ENCODE measurements at places on chromosomes 12 and 14.

DNA sequence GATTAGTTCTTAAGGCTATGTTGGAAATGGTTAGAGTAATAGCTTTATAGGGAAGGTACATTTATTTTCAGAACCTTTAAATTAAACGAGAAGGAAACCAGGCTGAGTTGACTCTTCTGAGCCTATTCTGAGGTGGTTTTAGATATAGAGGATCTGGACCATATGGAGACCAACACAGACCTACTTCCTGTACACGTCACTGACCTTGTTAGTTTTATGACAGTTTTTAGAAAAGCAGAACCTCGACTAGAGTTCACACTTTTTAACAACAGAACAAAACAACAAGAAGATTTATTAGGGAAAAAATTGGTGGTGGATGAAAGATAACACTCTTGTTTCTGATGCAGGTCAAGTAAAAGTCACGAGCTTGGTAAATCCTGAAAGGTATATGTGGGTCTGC lies 107.1 kb downstream of the NPAS3 start:
- DNase-seq: no peak

- DNase-seq: peak; percentile 56
Observed at GRCh38 chr12:53219292-53219955, 12.4 kb upstream of the ITGB7 start.

DNA sequence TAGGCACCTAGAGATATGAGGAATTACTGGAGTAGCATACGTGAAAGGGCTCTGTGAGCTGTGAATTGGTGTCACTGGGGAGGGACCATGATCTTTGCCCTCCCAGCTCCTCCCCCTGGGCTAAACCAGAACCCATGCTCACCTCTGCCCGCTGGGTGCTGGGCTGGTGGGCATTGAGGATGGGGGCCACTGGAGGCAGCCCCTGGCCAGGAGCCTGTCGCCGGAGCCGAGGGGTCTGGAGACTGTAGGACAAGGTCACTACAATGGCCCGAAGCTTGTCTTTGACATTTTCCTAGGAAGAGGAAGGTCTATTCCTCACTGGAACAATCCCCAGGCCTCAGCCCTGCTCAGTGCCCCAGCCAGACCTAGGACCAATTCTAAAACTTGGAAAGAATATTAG lies 11.6 kb downstream of the ITGA7 start:
- DNase-seq: no peak

GRCh38 chr12:12976366-12976765 lies 23.7 kb downstream of the HEBP1 start:
- DNase-seq: no peak

- no peak for DNase-seq
Observed at GRCh38 chr12:3142386-3142785, 65.2 kb downstream of the TSPAN9 start.

- DNase-seq: no peak
Observed at GRCh38 chr12:93237235-93237915, 140.3 kb upstream of the NUDT4 start.

DNA sequence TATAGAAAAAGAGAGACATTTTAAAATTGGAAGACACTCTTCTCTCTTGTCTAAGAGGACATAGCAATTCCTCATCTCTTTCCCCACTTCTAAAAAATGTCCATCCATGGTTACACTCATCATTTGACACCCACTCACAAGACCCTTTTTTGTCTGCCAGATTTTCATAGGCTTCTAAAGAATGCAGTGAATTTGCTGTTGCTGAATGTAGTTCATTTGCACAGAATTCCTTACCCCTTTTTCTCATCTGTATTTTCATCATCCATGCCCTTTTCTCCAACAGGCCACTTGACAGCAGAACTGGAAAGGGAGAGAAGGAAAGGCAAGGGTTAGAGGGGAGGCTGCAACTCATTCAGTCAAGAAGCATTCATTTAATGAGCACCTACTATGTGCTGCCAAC lies 128.0 kb downstream of the NUAK1 start:
- DNase-seq: no peak

DNA sequence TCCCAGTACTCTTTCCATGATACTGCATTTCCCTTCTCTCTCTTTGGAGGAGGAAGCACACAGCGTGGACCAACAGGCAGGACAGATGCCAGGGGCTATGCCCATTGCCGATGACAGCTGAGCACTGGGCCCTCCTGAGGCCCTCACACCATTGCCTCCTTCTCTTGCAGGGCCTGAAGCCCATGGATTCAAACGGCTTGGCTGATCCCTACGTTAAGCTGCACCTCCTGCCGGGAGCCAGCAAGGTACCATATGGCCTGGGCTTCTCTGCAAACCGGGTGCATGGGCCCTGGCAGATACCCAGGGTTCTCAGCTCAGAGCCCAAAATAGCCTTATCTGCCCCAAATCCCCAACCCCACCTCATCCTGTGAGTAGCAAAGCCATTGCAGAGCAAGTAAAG lies 25.2 kb upstream of the OAS1 start:
- no peak for DNase-seq

- no peak for DNase-seq
Observed at GRCh38 chr14:70257526-70257925, 68.8 kb upstream of the SLC8A3 start.

GRCh38 chr12:49231878-49232655 lies 32.8 kb upstream of the TUBA1C start:
- no peak for DNase-seq

DNA sequence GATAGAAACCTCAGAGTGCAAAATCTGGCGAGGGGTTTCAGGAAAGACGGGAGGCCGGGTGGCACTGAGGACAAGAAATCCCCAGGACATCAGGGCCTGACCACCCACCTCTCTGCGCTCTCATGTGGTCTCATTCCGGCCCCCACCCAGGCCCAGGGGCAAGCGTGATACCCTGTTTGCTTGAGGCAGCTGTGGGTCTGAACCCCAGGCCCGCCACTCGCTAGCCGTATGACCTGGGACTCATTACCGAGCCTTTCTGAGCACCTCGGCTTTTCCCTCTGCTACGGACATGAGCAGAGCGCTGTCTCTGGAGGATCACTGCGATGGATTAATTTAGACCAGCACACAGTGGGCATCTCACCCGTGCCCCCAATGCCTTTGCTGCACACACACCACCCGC lies 25.5 kb upstream of the BCDIN3D start:
- no peak for DNase-seq

DNA sequence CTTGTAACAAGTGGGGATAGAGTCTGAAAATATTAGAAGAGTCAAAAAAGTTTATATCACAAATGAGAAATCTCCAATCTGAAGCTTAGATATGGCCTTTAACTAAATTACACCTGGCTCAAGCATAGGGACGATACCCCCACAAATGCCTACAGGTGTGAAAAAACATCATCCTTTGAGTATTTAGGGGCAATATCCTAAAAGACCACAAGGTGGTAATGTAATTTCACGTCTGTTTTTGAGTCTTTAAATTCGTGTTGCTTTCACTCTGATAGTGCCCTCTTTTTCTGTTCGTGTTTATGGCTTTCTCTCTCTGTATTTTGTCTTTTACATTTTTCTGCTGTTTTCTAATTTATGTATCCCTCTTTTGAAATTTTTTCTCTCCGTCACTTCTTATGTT lies 84.3 kb downstream of the ETNK1 start:
- DNase-seq: no peak

- DNase-seq: no peak
Observed at GRCh38 chr12:51977320-51977753, 25.8 kb downstream of the ACVR1B start.

- DNase-seq: no peak
Observed at GRCh38 chr12:94151582-94151981, 3.2 kb downstream of the PLXNC1 start.

DNA sequence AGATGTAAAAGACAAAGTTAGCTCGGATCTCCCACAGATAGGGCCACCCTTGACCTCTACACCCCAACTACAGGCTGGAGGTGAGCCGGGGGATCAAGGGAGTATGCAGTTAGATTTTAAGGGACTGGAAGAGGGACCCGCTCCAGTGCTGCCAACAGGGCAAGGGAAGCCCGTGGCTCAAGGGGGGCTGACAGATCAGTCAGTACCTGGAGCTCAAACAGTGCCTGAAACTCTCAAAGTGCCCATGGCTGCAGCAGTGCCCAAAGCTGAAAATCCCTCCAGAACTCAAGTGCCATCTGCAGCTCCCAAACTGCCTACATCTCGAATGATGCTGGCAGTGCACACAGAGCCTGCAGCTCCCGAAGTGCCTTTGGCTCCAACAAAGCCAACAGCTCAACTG lies 10.4 kb downstream of the NYNRIN start:
- no peak for DNase-seq

- no peak for DNase-seq
Observed at GRCh38 chr12:64107776-64108175, 114.3 kb downstream of the KICS2 start.

DNA sequence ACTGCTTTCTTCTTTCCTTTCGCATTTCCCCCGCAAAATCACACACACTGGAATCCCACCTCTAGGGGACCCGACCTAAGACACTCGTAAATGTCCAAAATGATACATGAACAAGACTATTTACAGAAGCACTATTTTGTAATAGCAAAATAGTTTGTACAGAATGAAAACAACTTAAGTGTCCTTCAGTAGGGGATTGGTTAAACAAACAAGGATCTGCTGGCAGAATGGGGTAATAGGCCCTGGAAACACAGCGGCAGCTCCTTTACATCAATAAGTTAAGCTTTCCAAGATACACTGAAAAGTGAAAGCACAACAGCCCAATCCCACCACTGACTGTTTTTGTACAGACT lies 48.8 kb downstream of the LTBP2 start:
- no peak for DNase-seq

DNA sequence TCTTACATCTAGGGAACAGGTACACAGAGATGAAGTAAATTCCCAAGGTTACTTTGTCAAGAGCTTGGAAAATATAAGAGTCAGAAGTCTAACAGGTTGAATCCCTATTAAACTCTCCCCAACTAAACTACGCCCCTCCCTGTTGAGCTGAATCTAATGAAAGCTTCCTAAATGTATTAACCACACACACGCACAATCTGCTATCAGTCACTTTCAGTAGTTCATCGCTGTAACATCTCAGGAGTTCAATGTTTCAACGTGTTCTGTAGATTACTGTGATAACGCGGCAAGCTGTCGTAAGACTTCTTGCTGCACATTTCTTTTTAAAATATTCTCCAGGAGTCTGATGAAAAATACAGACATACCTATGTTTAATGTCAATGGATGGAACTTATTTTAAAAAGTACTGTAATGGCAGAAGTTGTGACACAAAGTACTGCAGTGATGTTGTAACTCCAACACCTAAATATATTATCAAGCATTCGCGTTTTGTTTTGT lies 612 bp upstream of the SLC25A3 start:
- DNase-seq: peak; percentile 11

DNA sequence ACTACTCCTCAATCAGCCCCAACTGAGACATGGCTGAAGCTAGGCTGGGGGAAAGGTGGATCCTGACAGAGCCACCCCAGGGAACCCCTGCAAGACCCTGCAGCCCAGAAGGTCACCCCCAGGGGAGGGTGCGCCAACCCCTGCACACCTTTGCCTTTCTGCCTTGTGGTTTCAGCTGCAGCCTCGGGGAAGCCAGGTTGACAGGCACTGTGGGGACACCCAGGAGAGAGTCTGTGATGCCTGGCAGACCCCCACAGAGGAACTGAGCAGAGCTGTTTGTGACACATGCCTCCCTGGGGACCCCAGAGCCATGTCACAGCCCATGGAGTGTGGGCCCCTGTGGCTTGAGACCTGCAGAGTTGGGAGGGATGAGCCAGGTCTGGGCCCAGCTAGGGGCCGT lies 11.8 kb upstream of the HHIPL1 start:
- no peak for DNase-seq

GRCh38 chr14:101187816-101188570 lies 284.5 kb upstream of the RTL1 start:
- no peak for DNase-seq

DNA sequence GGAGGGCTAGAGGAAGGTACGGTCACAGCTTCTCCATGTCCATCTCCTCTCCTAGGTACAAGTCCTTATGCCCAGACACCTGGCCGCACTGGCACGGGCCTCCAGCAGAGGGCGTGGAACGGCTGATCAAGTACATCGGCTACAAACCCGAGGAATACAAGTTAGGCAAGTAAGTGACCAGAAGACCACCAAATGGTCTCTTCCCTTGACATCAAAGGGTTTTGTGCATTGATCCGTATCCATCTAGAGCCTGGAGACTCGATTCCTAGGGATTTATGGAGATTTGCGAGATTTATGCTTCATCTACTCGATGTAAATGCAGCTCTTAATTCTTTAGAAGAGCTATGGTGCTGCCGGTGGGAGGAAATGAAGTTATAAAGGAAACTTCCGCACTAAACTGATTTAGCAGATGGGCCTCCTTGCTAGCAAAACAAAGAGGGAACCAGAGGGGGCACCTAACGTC lies 44.2 kb downstream of the KCTD10 start:
- peak; percentile 70 for DNase-seq

DNA sequence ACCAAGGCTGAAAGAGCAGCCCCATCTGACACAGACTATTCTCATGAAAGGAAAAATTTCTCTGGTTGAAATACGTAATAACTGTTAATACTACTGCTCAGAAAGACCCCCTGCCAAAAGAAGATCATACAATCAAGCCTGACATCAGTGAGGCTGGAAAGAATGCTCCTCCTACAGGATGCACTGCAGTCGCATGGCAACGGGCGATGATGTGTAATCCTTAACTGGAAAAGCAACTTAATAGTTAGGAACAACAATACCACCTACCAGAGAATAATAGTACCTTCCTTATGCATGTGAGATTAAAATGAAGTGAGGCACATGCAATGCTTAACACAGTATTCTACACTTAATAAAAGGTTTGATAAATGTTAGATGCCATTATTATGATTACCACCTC lies 1.2 kb upstream of the GOLGA5 start:
- no peak for DNase-seq

- no peak for DNase-seq
Observed at GRCh38 chr12:40226705-40227104, 1.9 kb downstream of the LRRK2 start.

GRCh38 chr14:55512421-55512820 lies 67.6 kb upstream of the KTN1 start:
- no peak for DNase-seq

DNA sequence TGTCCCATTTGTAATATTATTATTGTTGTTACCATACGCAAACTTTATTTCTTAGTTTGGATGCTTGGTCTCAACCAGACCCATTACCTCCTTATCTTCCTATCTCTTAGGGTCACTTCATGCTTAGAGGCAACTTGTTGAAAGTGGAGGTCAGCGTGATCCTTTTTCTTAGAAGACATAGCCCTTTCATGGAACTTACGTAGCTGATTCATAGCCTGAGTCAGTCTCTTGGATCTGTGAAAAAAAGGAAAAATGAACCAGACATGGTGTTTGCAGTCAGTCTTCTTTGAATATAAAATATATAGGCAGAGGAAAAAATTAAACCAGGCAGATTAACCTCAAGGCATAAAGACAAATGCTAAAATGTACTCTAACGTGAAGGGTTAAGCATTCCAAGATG lies 613.7 kb downstream of the DIO2 start:
- DNase-seq: no peak

GRCh38 chr14:23054000-23054811 lies 3.1 kb downstream of the CDH24 start:
- DNase-seq: no peak
